Placental pericyte (primary cell): ENCODE measurements at places on chromosomes 12 and 14. TPM values are rescaled to one million over a fixed set of nuclear protein-coding genes. Genes with fewer than 3 reads are reported as not detected.

Gene LALBA
- total RNA-seq = not detected in 2 replicates

Gene KRT5
- 1.7 TPM in 1 of 2 replicates, not detected in the other for total RNA-seq

Gene GALNT8
- total RNA-seq = not detected in 2 replicates

Gene OTOGL
- under 0.01 and 0.14 TPM in 2 replicates for total RNA-seq

Gene IQSEC3
- total RNA-seq = under 0.01 TPM in 1 of 2 replicates, not detected in the other

Gene GPATCH2L
- total RNA-seq = 61.1 and 81.7 TPM in 2 replicates

Gene RFLNA
- 3.1 and 67.8 TPM in 2 replicates for total RNA-seq

Gene LRRK2
- 1.1 and 2.6 TPM in 2 replicates for total RNA-seq

Gene IFNG-AS1
- total RNA-seq = not detected in 2 replicates

Gene STAT6
- 79.9 and 83.4 TPM in 2 replicates for total RNA-seq

Gene TRIAP1
- 16.2 and 27.6 TPM in 2 replicates for total RNA-seq

Gene TMEM116
- total RNA-seq = 8.9 and 13.3 TPM in 2 replicates

Gene RAB3IP
- 13.9 and 16.0 TPM in 2 replicates for total RNA-seq

Gene PTPRO
- total RNA-seq = 0.72 TPM in 1 of 2 replicates, not detected in the other

Gene AKAP5
- 0.86 and 1.1 TPM in 2 replicates for total RNA-seq

Gene BAZ2A
- 43.8 and 61.7 TPM in 2 replicates for total RNA-seq

Gene HEBP1
- total RNA-seq = 8.9 and 27.4 TPM in 2 replicates

Gene OASL
- total RNA-seq = 0.86 and 0.88 TPM in 2 replicates
